ENCODE measurements at places on chromosomes 12 and 14.

GRCh38 chr14:76085358-76085757 is 66.4 kb upstream of the GPATCH2L start:
- DNase-seq, result no peak

DNA sequence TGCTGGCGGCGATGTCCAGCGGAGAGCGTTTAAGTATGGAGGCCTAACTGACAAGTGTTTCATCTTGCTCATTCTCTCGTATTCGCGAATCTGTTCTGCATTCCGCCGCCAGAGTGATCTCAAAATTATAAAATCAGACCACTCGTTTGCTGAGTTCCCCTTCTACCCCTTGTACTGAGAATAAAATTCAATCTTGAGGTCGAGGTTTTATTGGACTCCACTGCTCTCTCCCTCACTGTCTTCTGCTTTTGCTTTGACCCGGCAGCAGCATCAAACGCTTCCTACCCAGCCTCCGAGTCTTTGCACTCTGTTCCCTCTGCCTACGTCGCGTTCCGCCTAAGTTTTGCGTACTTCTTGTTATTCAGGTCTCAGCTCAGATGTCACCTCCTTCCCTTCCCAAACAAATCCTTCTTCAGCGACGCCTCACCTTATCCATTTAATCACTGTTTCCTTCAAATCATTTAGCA is 462 bp downstream of the KNTC1 start:
- peak; percentile 30 for DNase-seq

GRCh38 chr12:64122154-64122553 is 99.9 kb downstream of the KICS2 start:
- DNase-seq, result no peak

GRCh38 chr12:41604830-41605229 is 416.7 kb downstream of the PDZRN4 start:
- no peak for DNase-seq

DNA sequence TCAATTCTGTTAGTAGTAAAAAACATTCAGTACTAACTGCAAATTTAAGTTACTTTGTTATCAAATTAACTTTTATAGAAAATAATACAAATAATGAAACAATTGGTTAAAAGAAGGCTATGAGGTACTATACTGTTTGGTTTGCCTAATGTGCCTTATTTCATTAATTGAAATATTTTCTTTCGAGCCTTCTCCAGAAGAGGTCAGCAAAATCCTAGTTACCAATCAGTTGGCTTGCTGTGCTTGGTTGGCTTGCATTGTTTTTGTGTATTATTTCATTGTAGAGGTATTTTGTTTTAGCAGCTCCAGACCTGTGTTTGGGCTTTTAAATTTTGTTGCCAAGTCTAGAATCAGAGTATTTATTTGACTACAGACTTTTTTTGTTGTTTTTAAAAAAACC is 68.5 kb downstream of the AEBP2 start:
- no peak for DNase-seq

- DNase-seq, result no peak
Observed at GRCh38 chr14:45261209-45261608, 8.2 kb upstream of the MIS18BP1 start.

- no peak for DNase-seq
Observed at GRCh38 chr12:3256103-3256631, 179.0 kb downstream of the TSPAN9 start.

DNA sequence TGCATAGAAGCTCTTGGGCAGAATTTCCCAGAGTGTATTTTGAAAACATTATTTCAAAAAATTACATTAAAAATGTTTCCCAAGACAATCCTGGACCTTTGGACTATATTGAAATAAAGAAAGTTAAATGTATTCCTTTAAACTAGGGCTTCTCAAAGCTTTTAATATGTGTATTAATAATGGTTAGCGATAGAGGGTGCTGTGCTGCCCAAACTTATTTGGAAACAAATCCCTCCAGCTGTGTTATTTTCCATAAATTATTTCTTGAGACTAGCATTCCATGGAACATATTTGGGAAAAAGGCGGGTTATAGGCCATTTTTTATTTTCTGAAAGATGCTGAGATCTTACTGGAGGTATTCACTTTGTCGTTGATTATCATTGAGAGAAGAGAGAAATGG is 397.8 kb upstream of the MIS18BP1 start:
- no peak for DNase-seq

DNA sequence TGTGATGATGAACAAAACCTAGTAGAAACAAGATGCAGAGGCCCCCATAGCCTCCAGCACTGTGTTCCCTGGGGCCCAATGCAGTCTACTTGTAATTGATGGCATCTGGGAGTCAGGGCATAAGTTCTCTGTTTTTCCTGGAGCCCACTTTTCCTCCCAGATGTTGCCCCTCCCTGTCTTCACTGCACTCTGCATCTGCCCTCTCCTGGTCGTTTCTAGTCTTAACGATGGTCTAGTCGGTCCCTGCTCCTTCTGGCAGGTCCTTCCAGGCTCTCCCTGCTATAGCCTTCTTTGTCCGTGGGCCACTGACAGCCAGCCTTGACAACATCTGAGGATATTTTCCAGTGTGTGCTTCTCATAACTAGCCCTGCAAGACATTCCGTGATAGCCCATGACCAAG is 208.3 kb downstream of the GXYLT1 start:
- DNase-seq, result no peak

DNA sequence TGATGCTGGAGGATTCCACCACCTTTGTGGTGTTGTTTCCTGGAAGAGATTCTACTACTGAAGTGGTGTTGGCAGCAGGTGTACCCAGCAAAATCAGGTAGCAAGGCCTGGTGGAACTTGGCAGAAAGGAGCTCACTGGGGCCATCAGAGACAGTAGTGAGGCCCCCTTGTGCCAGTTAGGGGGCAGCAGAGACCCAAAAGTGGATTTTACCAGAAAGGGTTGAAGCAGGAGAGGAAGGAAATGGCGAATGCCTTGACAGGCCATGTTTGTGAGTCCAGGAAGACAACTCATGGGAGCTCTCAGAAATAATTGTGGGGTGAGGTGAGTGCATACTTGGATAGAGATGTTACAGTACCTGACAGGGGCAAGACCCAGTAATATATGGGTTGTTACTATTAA is 137.7 kb upstream of the FGD4 start:
- DNase-seq, result peak; percentile 14
